Naive thymus-derived CD8-positive, alpha-beta T cell (primary cell): ENCODE measurements at places on chromosomes 5 and 9. TPM values are rescaled to one million over a fixed set of nuclear protein-coding genes. Genes with fewer than 3 reads are reported as not detected.
A peak's percentile ranks its signal among the peaks of the same experiment; 100 is the strongest.

GRCh38 chr5:153565822-153566221 is 75.4 kb downstream of the GRIA1 start:
- H3K27me3 ChIP-seq, result no peaks in the 10 kb centered on the region
- no peak overlapping the region for H3K27ac ChIP-seq
- no peaks in the 10 kb centered on the region for H3K36me3 ChIP-seq
- no peak overlapping the region for H3K4me3 ChIP-seq

GRCh38 chr5:139638090-139638735 is 9.9 kb upstream of the CXXC5 start:
- DNase-seq, result no peak
- no peaks in the 10 kb centered on the region for H3K27me3 ChIP-seq
- no peaks in the 10 kb centered on the region for H3K36me3 ChIP-seq
- H3K27ac ChIP-seq, result peak overlapping the region; percentile 82
- H3K4me3 ChIP-seq, result peak overlapping the region; percentile 82

- no peak overlapping the region for H3K4me3 ChIP-seq
- H3K27me3 ChIP-seq, result no peaks in the 10 kb centered on the region
- H3K4me1 ChIP-seq, result no peaks in the 10 kb centered on the region
- no peak for DNase-seq
- no peak overlapping the region for H3K27ac ChIP-seq
Measured at GRCh38 chr5:58002323-58002722, 457.6 kb downstream of the PLK2 start.

GRCh38 chr5:149018909-149019443 is 43.9 kb downstream of the SH3TC2 start:
- H3K4me3 ChIP-seq, result no peak overlapping the region
- H3K4me1 ChIP-seq, result no peaks in the 10 kb centered on the region
- no peak for DNase-seq
- H3K27me3 ChIP-seq, result peaks cover 25% of the 10 kb centered on the region
- no peaks in the 10 kb centered on the region for H3K36me3 ChIP-seq

- H3K4me3 ChIP-seq, result no peak overlapping the region
- no peak overlapping the region for H3K27ac ChIP-seq
- peaks cover 61% of the 10 kb centered on the region for H3K36me3 ChIP-seq
- H3K4me1 ChIP-seq, result no peaks in the 10 kb centered on the region
- no peak for DNase-seq
Measured at GRCh38 chr5:103093727-103094126, 26.2 kb downstream of the GIN1 start.

DNA sequence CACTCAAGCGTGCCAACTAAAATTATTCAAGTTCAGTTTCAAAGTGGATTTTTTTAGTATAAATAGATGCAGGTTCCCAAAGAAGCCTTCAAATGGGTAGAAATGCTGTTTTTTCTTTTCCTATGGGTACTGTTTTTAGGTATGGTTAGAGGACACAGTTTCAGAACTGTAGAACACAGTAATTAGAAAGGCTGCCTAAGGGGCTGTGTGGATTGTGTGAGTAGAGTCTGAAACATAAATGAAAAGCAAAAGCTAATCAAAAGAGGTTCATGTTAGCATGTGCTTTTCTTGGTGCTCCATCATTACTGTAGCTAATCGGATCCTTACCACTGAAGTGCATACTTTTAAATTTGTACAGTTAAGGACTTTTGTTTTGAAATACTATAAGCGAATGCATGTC is 85.3 kb downstream of the ZSWIM6 start:
- DNase-seq, result no peak
- H3K27me3 ChIP-seq, result no peaks in the 10 kb centered on the region
- H3K27ac ChIP-seq, result no peak overlapping the region
- H3K4me3 ChIP-seq, result no peak overlapping the region

- no peak for DNase-seq
- peaks cover 17% of the 10 kb centered on the region for H3K36me3 ChIP-seq
- no peak overlapping the region for H3K4me3 ChIP-seq
- H3K27me3 ChIP-seq, result no peaks in the 10 kb centered on the region
- peak overlapping the region; percentile 86 for H3K27ac ChIP-seq
Measured at GRCh38 chr5:50749181-50749580, 82.7 kb downstream of the PARP8 start.

- peaks cover 10% of the 10 kb centered on the region for H3K4me1 ChIP-seq
- no peaks in the 10 kb centered on the region for H3K27me3 ChIP-seq
- no peaks in the 10 kb centered on the region for H3K36me3 ChIP-seq
- H3K4me3 ChIP-seq, result no peak overlapping the region
- DNase-seq, result no peak
- H3K27ac ChIP-seq, result no peak overlapping the region
Measured at GRCh38 chr9:110186254-110186653, 21.7 kb downstream of the C9orf152 start.

GRCh38 chr9:89923961-89924504 is 319.2 kb downstream of the GADD45G start:
- no peak overlapping the region for H3K27ac ChIP-seq
- H3K4me3 ChIP-seq, result no peak overlapping the region
- no peak for DNase-seq
- H3K36me3 ChIP-seq, result no peaks in the 10 kb centered on the region
- H3K27me3 ChIP-seq, result peaks cover 39% of the 10 kb centered on the region

GRCh38 chr5:159001247-159001646 is 98.5 kb downstream of the EBF1 start:
- H3K4me3 ChIP-seq, result no peak overlapping the region
- peaks cover 7% of the 10 kb centered on the region for H3K27me3 ChIP-seq
- DNase-seq, result no peak
- H3K4me1 ChIP-seq, result peaks cover 34% of the 10 kb centered on the region
- no peak overlapping the region for H3K27ac ChIP-seq

- no peak overlapping the region for H3K4me3 ChIP-seq
- DNase-seq, result no peak
- H3K36me3 ChIP-seq, result no peaks in the 10 kb centered on the region
- H3K27ac ChIP-seq, result no peak overlapping the region
- no peaks in the 10 kb centered on the region for H3K27me3 ChIP-seq
- H3K4me1 ChIP-seq, result peaks cover 12% of the 10 kb centered on the region
Measured at GRCh38 chr9:108845947-108846346, 9.8 kb downstream of the ACTL7B start.

DNA sequence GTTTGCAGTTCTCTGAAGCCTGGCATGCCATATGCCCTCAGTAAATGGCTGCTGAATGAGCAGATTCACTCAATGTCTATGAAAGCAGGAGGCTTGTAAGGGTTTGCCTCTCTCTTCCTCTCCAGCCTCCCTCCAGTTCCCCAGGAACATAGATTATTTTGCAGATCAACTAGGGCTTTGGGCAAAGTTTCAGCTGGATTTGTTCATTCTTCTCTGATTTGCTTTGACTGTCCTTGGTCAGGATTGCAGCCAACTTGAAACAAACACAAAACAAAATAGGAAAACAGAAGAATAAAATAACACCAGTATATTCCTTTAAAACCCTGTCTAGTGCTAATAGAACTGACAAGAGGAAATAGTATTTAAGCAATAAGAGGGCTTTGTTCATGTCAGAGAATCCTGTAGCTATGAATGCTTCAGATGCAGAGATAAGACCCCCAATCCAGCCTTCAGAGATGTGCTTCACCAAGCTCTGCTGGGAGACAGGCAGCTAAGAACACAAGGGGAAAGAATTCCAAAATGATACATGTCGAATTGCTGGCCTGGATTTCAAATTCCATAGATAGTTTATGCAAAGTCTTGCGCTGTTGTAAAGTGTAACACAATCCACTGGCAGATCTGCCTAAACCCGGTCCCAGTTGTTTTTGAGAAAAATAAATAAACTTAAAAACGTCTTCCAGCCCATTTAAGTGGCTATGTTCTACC is 174.3 kb downstream of the PAPPA start:
- no peak overlapping the region for H3K27ac ChIP-seq
- no peaks in the 10 kb centered on the region for H3K4me1 ChIP-seq
- peaks cover 4% of the 10 kb centered on the region for H3K27me3 ChIP-seq
- no peak for DNase-seq

DNA sequence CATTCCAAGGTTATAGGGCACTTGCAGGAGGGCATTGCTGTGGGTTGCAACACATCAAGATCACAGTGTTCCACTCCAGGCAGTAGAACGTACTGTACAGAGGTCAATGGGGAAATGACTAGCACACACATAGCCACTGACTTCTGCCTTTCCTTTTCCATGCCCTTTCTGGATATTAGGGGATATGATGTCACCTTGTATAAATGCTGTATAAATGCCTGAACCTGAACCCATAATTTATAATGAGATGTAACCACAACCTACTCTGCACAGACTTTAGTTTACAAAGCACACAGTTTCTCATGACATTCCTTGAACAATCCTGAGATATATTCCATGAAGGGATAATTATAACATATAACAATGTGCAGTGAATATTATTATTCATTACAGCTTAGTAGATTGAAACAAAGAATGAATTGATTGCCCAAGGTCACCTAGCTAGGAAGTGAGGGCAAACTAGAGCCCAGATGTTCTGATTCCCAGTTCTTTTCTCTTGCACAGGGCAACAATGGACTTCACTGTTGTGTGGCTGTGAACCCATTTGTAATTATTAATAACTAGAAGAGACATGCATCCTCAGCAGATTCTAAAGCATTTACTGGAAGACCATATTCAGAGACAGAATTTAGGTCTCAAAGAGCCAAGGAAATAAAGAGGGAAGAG is 5.6 kb upstream of the ABLIM3 start:
- H3K4me1 ChIP-seq, result no peaks in the 10 kb centered on the region
- no peak for DNase-seq
- no peak overlapping the region for H3K4me3 ChIP-seq
- H3K27ac ChIP-seq, result no peak overlapping the region
- H3K36me3 ChIP-seq, result no peaks in the 10 kb centered on the region

SPATA6L gene
- 5.2 TPM for total RNA-seq

STPG3 gene
- total RNA-seq, result not detected

DAPK1 gene
- total RNA-seq, result 1.9 TPM

GABRA6 gene
- not detected for total RNA-seq

LIFR gene
- total RNA-seq, result not detected

HBEGF gene
- total RNA-seq, result 0.30 TPM

PFN3 gene
- total RNA-seq, result not detected

IL5 gene
- not detected for total RNA-seq
